Choroid plexus epithelial cell (primary cell): ENCODE measurements at places on chromosomes 12 and 14.

GRCh38 chr14:85702191-85702590 is 172.2 kb downstream of the FLRT2 start:
- peak; percentile 20 for DNase-seq

GRCh38 chr12:116955382-116956021 is 44.8 kb downstream of the FBXW8 start:
- peak; percentile 71 for DNase-seq

GRCh38 chr14:35107866-35108265 is 13.9 kb downstream of the PPP2R3C start:
- DNase-seq: no peak

- DNase-seq: peak; percentile 63
Observed at GRCh38 chr12:1592444-1593173, 1.8 kb downstream of the FBXL14 start.

- no peak for DNase-seq
Observed at GRCh38 chr14:74240794-74241651, 1.8 kb downstream of the VSX2 start.

DNA sequence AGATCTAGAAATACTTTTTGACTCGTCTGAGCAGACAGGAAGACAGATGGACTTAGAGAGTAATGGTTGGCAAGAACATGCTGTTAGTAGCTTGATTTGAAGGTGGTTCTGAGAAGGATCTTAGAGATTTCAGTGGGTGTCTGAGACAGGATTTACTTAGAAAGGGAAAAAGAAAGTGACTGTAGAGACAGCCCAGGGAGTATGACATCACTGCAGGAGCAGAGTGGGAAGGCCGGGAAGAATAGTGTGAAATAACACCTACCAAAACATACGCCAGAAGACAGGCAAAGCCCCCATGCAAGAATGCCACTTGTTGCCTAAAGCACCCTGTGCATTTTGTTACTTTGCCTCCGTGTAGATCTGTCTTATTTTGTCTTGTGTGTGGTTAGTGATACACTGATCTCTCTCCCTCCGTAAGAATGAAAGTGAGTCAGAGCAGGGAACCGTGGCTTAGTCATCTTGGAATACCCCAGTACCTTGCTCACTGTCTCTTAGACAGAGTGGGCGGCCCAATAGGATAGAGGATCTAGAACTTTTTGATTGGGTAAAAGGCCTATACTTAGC is 161.3 kb upstream of the IFNG-AS1 start:
- DNase-seq: peak; percentile 96

DNA sequence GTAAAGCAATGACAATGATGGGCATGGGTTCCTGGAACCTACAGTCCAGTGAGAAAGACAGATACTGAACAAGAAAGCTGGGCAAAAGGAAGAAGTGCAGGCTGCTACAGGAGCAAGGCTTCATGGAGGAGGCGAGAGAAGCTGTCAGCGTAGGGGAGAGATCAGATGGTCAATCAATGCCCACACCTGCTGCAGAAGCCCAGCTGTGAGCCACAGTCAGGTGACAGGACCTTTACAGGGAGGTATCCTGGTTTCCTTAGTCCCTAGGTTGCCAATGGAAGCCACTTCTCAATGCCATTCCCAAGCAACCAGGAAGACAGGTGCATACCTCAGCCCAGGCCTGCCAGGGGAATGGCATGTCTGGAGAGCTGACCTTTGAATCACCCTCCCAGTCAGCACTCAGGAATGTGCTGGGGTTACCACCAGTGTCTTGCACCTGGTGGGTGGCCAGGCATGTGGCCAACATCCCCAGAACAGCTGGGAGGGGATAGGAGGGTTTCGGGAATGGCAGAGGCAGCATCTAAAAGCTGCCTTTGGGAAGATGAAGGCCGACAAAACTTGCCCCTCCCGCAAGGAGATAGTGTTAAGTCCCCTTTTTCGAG is 170.3 kb downstream of the TTC7B start:
- DNase-seq: peak; percentile 39

DNA sequence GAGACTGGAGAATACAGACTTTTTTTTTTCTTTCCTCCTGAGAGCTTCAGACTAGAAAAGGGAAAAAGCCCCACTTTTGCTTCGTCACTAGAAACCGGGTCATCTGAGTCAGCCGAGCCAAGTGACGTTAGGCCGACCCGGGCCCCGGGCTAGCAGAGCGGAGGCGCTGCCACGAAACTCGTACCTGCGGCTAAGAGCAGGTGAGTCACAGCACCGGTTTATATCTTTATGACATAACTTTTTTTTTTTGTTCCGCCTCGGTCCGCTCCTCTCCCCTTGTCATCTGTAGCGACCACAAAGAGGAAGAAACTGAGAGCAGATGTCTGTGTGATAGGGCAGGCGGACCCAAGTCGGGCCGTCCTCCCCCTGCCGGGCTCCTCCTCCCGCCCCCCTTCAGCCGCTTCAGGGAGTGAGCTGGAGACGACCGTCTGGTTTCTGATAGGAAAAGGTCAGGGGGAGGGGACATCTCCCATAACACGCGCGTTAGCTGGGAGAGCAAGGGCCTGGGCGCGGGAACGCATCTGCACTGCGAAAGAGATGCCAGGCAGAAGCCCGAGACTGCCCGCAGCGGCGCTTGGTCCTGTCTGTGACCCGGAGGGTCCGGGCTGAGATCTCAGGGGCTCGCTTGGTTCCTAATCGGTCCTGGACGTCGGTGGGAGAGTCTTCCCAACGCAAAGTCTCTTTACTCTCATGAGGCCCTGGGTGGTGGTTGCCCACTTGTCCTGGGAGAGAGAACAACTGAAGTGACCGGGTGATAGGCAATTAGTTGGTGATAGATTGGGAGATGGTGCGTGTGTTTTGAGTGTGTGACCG is 586 bp downstream of the TTC6 start:
- no peak for DNase-seq

- peak; percentile 97 for DNase-seq
Observed at GRCh38 chr12:67434671-67435370, 165.7 kb downstream of the CAND1 start.

DNA sequence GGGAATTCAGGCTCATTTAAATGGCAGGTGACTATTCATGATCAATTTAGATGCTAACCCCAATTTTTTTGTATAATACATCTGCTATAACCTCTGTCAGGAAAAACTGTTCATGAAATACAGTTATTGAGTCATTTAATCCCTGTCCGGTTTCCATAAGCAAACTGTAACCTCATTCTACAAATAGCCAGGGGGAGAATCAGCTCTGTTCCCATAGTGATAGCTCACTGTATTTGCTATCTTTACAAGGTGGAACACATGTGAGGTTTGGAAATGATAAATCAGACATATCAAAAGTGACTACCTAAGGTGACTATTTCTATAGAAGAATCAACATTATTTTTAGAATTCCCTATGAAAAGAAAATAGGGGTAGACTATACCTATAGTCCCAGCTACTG is 38.6 kb upstream of the VPS33A start:
- DNase-seq: no peak

DNA sequence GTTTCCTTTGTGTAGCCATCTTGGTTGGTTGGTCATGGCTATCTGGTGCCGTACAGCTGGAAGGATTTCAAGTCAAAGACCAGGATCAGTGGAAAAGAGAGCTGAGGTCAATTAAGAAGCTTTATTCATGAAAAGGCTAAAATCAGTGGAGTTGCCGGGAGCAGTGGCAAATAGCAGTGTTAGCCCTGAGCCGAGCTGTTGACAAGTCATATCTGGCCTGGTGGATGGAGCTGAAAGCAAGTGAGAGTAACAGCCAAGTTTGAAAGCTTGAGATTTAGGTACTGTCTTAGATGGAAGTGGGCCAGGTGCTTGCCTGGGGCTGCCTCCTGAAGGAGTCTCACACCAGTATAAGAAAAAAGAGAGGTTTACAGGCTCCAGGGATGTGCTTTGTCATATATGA is 9.0 kb downstream of the BATF start:
- peak; percentile 30 for DNase-seq

GRCh38 chr12:52193991-52194390 is 2.2 kb upstream of the KRT80 start:
- DNase-seq: peak; percentile 81

DNA sequence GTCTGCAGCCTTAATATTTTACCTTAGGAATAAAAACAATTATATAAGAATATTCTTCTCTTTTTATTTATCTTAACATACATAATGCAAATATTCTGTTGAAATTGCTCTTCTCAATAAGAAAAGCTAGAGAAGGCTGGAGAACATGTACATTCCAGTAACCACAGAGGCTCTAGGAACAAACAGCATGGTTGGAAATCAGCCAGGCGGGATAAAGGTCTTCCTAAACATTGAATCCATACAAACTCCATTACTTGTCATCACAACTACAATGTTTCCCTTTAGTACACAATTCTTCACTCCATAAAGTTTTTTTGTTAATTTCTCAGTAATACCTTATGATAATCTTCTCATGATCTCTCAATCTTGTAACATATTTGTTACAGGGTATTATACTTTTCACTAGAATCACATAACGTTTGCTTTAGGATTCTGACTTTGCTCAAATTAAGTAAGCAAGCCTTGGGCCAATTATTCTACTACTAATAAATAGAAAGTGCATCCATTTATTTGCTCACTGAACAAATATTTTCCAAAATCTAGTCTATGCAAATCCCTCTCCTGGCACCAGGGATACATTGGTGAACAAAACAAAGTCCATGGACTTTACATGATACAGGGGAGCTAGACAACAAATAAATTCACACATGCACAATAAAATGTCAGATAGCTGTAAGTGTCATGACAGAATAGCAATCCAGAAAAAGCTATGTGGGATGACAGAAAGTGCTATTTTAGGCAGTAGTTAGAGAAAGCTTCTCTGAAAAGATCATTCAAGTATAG is 237.5 kb upstream of the TMTC1 start:
- peak; percentile 78 for DNase-seq

DNA sequence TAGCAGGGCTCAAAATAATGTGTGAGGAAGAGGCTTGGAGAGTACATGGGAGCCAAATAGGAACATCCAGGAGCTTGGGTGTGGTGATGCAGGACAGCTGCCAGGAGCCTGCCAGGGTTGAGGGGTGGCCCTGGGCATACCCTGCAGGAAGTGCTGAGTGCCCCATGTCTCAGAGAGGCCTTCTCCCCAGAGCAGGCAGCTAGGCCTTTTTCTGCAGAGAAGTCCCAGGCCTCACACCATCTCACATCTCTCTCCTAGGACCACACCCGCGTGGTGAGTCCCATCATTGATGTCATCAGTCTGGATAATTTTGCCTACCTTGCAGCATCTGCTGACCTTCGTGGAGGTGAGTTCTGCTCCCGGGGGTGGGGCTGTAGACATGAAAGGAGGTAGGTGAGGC is 66.9 kb downstream of the ERH start:
- DNase-seq: no peak

- DNase-seq: no peak
Observed at GRCh38 chr12:22160396-22161003, 114.5 kb downstream of the CMAS start.

DNA sequence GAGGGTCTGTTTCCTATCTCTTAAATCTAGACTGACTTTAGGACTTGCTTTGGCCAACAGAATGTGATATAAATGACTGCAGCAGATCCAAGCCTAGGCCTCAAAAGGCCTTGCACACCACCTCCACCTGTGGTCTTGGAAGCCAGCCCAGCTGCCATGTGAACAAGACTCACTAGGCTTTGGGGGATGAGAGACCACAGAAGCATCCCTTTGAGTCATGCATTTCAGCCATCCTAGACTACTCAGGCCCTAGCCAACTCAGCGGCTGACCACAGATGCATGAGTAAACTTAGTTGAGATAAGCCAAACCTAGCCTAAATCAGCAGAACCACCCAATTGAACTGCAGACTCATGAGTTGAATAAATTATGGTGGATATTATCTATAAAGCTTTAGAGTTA is 87.7 kb downstream of the KCNH5 start:
- peak; percentile 65 for DNase-seq

DNA sequence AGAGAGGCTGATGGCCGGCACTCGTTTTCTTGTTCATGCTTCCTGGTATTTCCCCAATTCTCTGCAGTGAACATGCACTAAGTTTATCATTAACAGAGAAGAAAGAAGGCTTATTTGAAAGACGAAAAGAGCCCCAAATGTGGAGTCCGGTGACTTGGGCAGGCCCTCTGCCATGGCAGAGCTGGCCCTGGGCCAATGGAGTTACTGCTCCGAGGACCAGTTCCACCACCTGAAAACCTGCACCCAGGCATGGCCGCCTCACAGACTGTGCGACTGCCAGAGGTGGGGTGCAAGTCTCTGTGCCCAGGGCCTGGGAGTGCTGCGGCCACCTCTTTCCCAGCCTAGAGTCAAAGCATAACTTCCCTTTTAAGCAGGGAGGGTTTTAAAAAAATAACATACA is 24.9 kb downstream of the DEGS2 start:
- DNase-seq: no peak

DNA sequence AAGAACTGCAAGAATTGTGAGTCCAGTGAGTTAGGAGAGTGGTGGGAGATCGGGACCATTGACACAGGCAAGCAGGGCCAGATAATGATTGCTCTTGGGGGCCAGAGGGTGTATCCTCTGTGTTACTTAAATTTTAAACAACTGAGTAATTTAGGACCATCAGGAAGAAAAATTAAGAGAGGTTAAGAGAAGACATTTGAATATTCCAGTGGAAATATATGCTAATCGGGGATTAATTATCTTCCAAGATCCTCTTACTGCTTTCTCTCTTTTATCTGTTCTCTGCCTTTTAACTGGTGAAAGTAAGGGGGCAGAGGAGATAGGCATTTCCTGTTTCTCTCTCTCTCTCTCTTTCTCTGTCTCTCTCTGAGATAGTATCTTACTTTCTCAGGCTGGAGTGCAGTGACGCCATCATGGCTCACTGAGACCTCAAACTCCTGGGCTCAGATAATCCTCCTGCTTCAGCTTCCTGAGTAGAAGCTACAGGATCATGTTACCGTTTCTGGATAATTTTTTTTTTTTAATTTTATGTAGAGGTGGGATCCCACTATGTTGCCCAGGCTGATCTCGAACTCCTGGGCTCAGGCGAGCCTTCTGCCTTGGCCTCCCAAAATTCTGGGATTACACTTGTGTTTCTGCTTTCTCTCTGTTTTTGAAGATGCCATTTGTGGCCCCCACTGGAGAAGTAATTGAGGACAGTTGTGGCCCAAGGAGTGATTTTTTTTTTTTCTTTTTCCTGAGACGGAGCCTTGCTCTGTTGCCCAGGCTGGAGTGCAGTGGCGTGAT is 85.1 kb downstream of the DIP2B start:
- peak; percentile 93 for DNase-seq

DNA sequence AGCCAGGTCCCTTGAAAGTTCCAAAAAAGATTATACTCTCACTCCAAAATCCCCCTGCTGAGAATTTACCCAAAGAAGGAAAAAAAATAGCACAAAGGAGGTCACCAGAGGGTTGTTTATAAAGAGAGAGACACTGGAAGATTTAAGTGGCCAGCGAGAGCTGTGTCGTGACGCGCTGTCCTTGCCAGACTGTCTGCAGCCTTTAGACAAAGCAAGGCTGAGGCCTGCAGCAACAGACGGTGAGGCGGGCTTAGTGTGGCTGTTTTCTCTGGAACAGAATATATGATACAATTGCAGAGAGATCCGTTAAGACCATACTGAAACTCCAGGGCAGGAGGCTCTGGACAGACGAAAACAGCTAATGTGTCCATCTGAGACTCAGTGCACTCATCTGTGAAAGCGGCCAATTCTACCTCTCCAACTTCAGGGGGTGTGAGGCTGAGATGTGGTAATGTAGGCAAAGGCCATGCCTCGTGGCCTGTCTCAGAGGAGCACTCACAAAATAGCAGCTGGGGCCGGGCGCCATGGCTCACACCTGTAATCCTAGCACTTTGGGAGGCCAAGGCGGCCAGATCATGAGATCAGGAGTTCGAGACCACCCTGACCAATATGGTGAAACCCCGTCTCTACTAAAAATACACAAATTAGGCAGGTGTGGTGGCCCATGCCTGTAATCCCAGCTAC is 36.2 kb downstream of the ANAPC7 start:
- peak; percentile 47 for DNase-seq
